Common myeloid progenitor, CD34-positive (primary cell): ENCODE measurements at places on chromosomes 6 and 20.

DNA sequence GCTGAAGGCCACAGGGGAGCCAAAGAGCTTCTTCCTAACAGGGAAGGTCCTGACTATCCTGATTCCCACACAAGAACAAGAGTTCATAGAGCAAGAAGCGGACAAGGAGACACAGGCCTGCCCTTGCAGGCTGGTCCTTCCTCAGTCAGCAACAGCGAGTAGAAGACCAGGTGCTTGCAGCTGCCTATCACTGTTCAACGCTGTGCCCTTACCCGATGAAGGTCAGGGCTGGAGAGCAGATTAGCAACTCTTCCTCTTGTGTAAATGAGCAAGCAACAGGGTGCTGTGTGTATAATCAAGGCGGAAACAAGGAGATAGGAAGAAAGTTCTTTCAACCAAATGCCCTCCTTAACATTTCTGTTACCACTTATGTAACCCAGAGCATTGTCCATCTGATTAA, 115.3 kb upstream of the SPACA1 start:
- DNase-seq = no peak

DNA sequence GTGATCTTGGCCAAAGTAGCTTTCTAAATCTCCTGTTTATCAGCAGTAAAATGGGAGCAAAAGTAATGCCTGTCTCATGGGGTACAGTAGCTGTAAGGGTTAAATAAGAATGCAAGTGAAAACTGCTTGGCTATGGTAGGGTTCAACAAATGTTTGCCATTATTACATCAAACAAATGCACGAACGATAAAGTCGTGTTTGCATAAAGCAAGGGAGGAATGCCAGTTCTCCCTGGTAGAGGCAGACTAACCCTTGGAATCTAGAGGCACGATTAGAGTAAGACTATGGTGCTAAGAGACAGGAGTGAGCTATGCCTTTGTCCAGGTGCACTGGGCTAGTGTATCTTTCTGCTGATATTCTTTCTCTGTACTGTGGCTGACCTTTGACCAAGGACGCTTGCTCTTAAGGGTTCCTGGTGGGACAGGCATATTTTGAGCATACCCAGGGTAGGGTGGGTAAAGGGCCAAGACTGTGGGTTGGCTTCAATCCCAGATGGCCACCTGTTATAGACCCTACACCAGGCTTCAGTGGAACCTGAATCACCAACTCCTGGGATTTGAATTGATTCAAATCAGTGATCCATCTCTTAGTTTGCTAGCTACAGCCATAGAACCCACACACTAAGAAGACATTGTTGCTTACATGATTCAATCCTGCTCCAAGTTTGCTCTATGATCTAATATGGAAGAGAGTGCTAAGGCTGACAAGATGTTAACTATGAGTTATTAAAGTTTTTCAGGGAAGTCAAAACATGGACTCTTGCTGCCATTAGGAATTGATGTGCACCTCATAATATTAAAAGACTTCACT, 139.9 kb downstream of the CCDC170 start:
- no peak for DNase-seq

DNA sequence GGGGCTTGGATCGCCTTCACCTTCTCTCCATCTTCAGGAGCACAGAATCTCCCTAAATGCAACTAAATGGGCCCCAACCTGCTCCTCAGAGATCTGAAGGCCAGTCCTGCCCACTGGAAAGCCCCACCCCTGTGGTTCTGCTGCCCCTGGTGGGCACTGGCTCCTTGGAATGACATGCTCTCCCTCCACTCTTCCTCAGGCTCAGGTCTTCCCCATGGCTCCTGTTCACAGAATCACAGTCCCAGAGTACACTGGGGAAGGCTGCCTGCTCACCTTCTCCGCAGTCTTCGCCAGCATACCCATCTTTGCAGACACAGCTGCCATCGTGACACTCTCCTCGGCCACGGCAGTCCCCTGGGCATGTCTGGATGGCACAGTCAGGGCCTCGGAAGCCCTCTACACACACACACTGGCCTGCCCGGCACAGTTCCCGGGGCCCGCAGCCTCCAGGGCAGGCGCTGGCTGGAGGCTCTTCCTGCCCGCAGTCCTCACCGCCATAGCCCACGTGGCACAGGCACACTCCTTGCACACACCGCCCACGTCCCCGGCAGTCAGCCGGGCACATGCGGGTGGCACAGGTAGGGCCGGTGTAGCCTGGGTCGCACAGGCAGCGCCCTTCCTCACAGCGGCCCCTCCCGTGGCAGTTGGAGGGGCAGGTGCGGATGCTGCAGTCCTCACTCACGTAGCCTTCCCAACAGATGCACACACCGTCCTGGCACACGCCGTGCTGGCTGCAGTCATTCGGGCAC, 13.6 kb downstream of the TNXB start:
- no peak for DNase-seq

- DNase-seq = no peak
These were observed 53.8 kb downstream of the KCNQ2 start for GRCh38 chr20:63418617-63419016.

- DNase-seq = no peak
These were observed 185.1 kb downstream of the CDH26 start for GRCh38 chr20:60143261-60143842.

DNA sequence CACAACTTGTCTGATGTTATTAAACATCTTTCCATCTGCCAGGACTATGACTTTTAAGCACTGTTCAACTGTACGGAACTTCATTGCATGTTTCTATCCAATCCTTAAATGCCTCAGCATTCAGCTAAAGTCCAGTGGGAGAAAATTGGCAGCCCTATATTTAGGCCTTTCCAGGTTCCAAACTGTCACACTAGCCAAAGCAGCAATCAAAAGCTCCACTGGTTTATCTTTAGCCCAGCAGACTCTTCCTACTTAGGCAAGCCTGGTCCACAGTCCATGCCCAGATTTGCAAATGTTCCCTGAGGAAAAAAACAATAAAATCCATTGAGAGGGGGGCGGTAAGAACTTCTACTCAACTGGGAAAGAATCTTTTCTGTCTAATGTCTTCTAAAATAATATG, 349.1 kb upstream of the GJE1 start:
- no peak for DNase-seq

DNA sequence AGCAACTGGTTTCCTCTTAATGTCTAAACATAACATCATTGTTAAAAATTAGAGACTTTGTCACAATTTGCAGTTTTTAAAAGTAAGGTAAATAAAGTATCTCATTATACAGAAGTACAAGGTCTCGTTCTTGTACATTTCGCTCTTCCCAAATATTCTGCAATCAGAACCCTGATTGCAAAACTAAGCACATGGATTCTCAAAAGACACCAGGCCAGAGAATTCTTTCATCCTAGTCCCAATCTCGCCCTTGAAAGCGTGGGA, 355 bp upstream of the AKAP7 start:
- DNase-seq = no peak

GRCh38 chr6:153767127-153767526, 271.9 kb upstream of the OPRM1 start:
- DNase-seq = no peak

DNA sequence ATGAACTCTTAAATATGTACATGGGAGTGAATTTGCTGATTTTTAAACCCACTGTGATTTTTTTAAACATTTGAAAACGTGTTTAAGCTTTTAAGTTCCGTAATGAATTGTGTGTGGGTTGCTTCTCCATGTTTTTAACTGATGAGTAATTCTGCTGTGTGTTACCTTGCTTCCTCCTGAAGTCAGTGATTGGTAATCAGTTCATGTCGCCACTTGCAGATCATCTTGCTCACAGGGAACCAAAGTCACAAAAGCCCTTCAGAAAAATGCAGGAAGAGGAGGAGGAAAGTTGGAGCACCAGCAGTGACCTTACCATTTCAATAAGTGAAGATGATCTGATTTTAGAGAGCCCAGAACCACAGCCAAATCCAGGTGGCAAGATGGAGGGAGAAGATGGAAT, 36.7 kb downstream of the KIZ start:
- no peak for DNase-seq

DNA sequence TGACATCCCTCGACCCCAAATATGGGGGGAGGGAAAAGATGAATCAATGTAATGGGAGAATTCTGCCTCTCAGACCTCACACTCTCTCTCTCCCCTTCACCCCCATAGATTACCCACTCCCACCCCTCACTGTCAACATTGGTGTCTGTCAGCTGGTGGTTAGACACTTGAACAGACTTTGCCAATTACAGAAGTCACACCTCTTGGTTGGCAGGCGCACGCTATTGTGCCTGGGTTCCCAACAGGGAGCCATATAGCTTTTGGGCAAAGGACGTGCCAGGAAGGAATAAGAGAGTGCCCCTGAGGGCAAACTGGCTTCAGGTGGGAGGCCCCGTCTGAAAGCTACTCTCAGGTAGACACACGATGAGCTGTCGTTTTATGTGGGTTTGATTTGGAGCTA, 54.1 kb upstream of the FYN start:
- DNase-seq = no peak

- DNase-seq = no peak
These were observed 62.6 kb downstream of the DLL1 start for GRCh38 chr6:170227996-170228945.

DNA sequence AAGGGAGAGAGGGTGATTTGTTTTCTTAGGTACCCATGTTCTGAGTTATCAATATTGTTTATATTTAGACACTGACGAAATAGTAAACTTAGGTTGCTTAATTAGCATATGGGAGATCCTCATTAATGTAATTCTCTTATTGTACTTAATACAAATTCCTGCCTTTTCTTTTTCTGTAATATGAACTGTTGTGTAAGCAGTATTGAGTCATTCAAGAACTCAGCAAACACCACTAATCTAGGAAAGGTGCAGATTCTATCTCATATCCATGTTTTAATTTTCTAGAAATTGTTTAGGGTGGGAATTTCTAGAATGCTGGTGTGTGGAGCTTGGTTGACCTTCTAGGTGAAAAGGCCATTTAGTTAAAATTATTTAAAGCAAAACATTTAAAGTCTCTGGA, 216.0 kb downstream of the ZFAND3 start:
- DNase-seq = no peak

DNA sequence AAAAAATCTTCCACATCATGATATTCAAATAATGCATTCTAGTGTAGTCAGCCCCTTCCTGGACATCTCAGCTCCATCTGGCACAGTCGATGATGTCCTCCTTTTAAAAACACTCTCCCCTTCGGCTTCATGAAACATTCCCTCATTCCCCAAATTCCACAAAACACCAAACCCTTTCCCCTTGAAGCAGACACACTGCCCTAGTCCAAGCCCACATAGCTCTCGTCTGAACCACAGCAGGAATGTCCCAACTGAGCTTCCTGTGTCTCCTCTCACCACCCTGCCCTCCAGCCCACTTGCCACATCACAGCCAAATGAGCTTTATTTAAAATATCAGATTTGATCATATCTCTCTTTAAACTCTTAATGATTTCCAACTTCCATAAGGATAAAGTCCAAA, 106.4 kb upstream of the CARMIL1 start:
- DNase-seq = no peak

DNA sequence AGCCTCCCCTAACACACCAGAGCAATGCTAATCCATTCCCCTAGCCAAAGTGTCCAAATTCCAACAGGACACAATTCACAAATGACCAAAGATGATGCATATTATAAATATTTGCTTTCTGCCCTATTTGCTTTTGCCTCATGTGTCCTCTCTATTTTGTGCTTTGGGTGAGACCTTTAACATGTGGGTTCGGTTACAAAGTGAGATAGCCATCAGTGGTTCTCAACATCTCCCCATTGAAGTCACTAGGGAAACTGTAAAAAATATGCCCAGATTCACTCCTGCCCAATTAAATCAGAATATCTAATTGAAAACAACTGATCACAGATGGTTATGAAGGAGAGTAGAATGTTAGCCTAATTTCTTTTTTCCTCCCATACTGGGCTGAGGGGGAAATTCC, 159.2 kb downstream of the MTFR2 start:
- DNase-seq = no peak

GRCh38 chr6:111423055-111423633, 59.9 kb downstream of the REV3L start:
- DNase-seq = no peak

GRCh38 chr6:34278833-34279232, 30.0 kb upstream of the SMIM29 start:
- DNase-seq = no peak

DNA sequence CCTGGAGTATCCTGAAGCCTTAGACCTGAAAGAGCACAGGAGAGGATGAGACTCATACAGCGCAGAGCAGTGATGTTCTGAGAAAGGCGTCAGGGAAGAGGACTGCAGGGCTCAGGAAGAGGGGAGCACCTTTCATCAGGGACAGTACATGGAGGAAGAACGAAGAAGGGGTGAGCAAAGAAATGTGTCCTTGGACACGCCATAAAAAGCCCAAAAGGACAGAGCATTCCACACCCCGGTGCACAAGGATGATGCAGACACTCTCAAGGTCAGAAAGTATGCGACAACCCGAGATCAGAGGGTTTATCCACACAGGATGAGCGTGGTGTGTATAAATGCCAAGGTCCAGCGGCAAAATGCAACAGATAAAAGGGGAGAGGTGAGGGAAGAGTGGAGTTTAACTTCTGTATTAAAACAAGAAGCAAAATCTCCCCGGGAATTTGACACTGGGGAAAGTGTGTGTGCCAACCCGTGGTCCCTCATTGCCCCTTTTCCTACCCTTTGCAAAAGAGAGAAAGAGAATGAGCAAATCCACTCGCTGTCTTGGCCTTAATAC, 64.4 kb downstream of the SLC23A2 start:
- DNase-seq = no peak

DNA sequence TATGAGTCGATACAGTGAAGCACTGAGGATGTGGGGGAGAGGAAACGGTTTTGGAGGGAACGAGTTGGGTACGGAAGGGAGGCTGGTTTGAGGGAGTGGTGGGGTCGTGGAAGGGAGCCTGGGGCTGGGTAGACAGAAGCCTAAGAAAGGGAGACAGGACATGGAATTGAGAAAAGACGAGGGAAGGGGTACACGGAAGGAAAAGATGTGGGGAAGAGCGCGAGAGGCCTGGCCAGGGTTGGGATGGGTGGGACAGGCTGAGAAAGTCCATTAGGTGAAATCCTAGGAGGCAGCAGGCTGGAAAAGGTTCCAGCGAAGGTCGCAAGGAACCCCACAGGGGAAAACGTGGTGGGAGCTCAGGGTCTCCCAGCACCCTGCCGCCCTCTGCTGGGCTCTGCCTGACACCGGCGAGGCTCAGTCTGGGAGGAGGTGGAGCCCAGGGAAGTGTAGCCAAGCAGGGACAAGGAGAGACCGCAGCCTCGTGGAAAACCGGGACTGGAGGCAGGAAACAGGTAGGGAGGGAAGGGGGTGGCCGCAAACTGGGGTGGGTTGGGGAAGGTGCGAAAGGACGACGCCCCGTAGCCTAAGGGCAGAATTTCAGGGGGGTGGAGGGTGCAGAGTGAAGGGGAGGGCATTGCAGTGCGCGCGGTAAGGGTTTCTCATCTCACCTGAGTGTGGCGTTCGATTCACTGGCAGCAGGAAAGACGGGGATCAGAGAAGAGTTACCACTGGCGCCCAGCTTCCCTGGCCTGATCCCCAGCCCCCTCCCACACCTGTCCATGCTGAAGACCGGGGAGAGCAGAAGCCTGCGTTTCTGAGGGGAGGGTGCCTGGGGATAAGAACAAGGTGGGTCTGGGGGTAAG, 4.3 kb downstream of the GABBR1 start:
- DNase-seq = peak; percentile 42

GRCh38 chr6:145015739-145016558, 719.4 kb downstream of the EPM2A start:
- peak; percentile 48 for DNase-seq
